ENCODE measurements at places on chromosomes 2 and 18.

DNA sequence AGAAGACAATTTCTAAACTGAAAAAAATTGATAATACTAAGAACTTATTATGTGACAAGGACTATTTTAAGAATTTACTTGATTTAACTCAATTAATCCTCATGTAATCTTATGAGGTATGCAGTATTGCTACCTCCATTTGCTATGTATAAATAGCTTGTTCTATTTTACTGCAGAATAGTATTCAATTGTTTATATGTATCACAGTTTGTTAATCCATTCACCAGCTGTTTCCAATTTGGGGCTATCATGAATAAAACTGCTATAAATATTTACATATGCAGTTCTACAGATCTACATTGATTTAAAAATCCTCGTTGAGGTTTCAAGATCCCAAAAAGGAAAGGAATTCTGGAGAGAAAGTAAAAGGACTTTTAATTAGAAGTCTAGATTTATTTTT, 54.8 kb upstream of the DOCK10 start:
- no peak for DNase-seq

GRCh38 chr2:120771111-120771780, 35.6 kb downstream of the GLI2 start:
- DNase-seq, result no peak

DNA sequence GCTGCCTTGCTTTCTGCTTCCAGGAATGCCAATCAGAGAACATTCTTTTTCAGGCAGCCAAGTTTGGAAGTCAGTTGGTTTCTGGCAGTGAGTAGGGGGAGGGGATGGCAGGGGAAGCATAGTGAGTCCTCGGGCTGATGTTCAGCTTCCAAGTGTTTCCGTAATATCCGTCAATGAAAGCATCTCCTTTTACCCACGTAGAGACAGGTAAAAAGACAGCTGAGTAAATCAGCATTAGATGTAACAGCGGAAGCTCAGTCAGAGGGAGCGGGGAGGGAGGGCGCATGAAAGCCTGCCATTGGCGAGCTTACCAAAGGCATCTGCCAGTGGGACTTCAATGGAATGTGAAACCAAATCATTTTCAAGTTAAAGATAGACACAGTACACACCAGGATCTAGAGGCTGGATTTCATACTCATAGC, 117.1 kb upstream of the DTNA start:
- no peak for DNase-seq

GRCh38 chr2:153311432-153311831, 167.1 kb downstream of the RPRM start:
- no peak for DNase-seq

GRCh38 chr2:104279646-104280045, 574.3 kb upstream of the POU3F3 start:
- no peak for DNase-seq

- no peak for DNase-seq
These were observed 25.4 kb downstream of the HDAC4 start for GRCh38 chr2:239375278-239376061.

- DNase-seq, result no peak
These were observed 423.1 kb upstream of the POU3F3 start for GRCh38 chr2:104430852-104431251.

DNA sequence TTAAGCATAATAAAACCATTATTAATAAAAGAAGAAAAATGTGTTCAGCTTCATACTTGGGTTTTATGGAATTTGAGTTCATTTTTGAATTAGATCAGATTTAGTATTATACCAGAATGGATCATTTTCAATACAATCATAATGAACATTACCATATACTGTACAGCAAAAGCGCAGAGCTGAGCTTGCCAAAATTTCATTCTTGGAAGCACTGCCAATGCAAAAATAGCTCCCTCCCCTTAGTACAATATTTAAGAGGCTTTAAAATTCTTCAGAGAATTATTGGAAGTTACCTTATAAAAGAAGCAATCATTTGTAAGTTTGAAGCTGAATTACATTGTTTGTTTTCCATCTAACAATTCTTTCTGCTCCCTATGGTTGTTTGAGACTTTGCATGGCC, 938.1 kb upstream of the SLC39A10 start:
- no peak for DNase-seq

GRCh38 chr2:146414456-146414855, 1430.4 kb upstream of the ACVR2A start:
- DNase-seq, result no peak

GRCh38 chr18:23938901-23939341, 75.6 kb upstream of the TTC39C start:
- DNase-seq, result no peak

GRCh38 chr2:170341684-170342623, 164.0 kb downstream of the MYO3B start:
- DNase-seq, result no peak

GRCh38 chr2:241957276-241957675, 87.7 kb downstream of the RTP5 start:
- no peak for DNase-seq

GRCh38 chr2:26666671-26667070, 25.5 kb upstream of the CIB4 start:
- DNase-seq, result no peak

- DNase-seq, result no peak
These were observed 6.6 kb upstream of the TUBB6 start for GRCh38 chr18:12301263-12302005.

DNA sequence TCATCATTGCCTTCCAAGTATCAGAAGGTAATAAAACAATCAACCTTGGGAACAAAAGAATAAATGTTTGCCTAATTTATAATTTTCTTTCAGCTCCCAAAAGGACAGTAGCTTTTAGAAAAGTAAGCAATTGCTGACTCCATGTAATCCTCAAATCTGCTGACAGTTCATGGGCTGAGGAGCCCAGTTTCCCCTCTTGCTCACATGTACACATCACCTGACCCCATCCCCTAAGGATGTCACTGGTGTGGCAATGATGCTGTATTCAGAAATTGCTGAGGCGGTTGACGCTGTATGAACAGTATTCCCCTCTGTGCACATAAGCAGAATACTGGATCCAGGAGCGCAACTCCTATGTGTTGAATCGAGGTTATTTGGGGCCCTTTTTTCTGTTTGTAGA, 56.1 kb upstream of the LYPD1 start:
- no peak for DNase-seq

GRCh38 chr2:80624062-80624461, 319.5 kb upstream of the LRRTM1 start:
- DNase-seq, result no peak

GRCh38 chr2:85168942-85169341, 35.8 kb downstream of the TCF7L1 start:
- DNase-seq, result no peak

- no peak for DNase-seq
These were observed 313.8 kb downstream of the PDE11A start for GRCh38 chr2:177758591-177759371.

GRCh38 chr2:178632729-178633128, 152.5 kb downstream of the PLEKHA3 start:
- no peak for DNase-seq

- no peak for DNase-seq
These were observed 455.9 kb upstream of the HS6ST1 start for GRCh38 chr2:128774320-128775216.

DNA sequence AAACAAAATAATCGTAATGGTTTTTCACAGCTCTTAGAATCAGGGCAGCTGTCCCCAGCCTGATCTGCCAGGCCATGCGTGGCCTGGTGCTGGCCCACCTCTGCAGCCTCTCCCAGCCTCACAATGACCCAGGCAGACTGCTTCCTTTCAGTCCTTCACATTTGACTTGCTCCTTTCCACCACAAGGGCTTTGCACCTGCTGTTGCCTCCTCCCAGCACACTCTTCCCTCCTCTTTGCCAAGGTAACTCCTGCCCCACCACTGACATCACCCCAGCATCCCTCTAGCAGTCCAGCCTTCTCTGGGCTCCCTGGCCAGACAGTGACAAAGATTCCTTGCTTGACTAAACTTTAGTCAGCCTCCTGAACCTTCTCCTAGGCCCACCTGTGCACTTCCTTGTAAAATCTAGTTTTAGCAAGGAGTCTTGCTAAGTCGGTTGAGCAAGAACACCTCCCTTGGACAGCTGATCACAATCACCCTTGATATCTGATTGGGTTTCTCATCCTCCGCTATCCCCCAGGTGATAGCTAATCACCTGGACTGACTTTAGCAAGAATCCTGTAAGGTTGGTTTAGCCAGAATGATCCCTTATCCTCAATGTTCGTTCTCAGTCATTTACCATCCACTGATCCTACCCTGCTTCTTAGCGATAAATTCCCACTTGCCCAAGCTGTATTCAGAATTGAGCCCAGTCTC, 16.2 kb upstream of the RAB11FIP5 start:
- no peak for DNase-seq

DNA sequence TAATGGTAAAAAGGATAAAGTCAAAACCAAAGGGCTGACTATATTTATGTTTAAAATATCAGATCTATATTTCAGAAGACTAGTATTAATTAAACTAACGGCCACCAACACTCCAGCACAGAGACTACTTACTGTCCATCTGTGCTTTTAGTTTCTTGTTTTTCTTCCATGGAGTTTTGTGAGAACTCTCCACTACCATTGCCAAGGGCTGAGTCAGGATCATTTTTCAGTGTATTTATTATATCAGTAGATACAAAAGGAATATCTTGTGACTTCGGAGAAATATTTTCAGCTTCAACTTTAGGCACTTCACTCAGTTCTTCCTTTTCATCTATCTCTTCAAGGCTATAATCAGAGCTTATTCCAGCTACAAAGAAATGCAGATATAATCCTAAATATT, 79.1 kb upstream of the GRB14 start:
- DNase-seq, result no peak

- no peak for DNase-seq
These were observed 63.5 kb downstream of the ANKRD44 start for GRCh38 chr2:197247083-197247482.

GRCh38 chr2:8285898-8286297, 396.0 kb upstream of the ID2 start:
- no peak for DNase-seq

- DNase-seq, result peak; percentile 36
These were observed 595 bp upstream of the HDHD2 start for GRCh38 chr18:47150824-47151366.

- no peak for DNase-seq
These were observed 164.6 kb downstream of the GULP1 start for GRCh38 chr2:188456114-188456909.

DNA sequence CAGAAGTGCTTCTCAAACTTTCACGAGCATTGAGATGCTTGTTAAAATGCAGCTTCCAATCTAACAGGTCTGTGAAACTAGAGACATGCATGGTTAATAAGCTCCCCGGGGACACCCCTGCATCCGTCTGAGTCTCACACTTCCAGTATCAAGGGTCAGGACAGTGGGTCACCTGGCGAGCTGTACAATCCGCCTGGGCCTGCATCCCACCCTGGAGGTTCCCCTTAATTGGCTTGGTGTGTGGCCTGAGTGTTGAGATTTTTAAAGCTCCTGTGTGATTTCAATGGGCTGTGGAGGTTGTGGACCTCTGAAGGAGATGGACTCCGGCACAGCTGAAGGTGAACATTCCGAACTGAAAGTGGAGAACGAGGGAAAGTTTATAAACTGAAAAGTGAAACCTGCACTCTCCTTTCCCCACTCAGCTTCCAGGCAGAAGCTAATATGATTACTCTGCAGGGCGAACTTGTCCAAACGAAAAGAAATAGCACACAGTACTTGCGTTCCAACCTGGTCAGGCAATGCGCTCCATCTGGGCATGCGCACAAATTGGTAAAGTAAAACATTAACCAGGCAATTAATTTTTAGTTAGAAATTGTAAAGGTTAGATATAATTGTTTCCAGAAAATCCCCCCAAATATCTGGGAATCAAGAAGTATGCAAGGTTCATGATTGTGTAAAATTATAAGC, 191.7 kb upstream of the ALKAL2 start:
- no peak for DNase-seq

GRCh38 chr2:60154142-60154541, 399.3 kb downstream of the BCL11A start:
- DNase-seq, result no peak

DNA sequence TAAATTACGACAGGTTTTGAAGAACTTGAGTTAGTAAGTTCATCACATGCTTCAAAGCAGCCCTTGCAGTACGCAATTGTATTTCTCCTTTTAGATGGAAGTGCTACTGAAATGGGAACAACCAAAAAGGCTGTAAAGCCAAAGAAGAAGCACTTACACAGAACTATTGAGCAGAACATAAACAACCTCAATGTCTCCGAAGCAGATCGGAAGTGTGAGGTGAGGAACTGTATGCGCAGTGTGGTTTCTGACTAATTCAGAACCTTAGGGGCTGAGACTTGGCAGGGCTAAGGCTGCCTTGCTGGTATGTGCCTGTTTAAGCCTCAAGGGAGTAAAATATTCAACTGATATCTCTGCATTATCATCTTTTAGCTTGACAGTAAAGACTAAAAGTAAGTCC, 8.4 kb downstream of the NCAPH start:
- DNase-seq, result no peak

DNA sequence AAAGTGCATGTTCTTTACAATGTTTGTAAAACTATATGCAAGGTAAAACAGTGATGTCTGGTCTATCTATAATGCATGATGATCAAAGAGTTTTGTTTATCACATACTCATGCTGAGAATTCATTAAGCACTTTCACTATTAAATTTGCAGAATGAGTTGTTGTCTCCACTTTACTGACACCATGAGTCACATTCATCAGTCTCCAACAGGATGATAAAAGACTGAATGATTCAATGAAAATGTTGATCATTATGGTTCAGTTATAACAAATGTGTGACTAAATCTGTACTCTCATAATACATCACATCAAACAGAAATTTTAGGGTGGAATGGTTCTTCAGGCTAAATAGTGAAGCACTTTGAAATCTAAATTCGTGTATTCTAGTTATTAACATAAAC, 129.0 kb downstream of the ERBB4 start:
- no peak for DNase-seq

DNA sequence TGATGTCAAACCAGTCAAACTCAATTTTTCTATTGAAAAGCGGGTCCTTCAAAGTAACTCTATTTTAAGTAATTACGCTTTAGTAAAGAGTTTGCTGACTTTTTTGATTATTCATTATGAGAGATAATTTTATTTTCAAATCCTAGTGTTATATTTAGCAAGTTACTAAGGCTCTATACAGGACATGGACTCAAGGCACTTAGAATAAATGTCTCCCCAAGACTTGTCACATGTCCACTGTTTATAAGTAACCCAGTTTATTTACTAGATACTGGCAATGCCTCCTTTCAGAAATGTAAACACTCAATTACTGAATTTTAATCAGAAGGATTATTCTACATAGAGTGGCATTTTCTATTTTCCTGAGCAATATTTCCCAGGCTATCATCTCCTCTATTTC, 638.1 kb downstream of the ERBB4 start:
- no peak for DNase-seq

GRCh38 chr18:8386669-8387380, 222.4 kb upstream of the RAB12 start:
- no peak for DNase-seq

GRCh38 chr2:128305555-128306080, 13.1 kb downstream of the HS6ST1 start:
- no peak for DNase-seq
